ENCODE measurements at places on chromosomes 12 and 14.

GRCh38 chr12:93223440-93224426, 154.0 kb upstream of the NUDT4 start:
- DNase-seq: no peak

DNA sequence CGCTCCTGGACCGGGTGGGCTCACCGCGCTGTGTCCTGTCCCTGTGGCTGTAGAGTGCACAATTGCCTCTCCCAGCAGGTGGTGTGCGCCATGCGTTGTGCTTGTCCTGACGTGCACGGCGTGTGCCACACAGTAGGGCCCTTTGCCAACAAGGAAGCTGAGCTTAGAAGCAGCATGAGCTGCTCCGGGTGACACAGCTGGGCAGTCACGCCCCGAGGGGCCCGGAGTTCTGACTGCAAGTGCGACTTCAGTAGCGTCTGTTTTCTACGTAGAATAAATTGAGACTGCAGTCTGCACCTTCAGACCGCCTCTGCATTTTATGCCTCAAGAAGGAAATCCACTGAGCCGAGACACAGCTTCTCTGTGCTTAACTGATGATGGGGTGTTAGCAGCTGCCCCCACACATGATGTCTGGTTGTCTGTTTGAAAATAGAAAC, 81.6 kb downstream of the ADGRD1 start:
- no peak for DNase-seq

- DNase-seq: no peak
Measured at GRCh38 chr12:24780697-24781368, 168.1 kb downstream of the BCAT1 start.

DNA sequence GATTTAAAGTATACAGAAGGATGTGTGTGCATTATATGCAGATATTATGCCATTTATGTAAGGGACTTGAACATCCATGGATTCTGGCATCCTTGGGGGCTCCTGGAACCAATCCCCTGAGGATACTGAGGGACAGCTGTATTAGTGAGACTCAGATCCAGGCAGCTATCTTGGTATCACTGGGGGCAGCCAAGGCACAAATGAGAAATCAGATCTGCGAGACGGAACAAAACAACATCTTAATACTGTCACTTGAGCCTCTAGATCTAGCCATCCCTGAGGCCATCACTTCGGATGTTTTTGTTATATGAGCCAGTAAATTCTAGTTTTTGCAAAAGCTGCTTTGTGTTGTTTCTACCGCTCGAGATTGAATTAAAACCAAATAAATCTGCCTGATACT, 175.1 kb upstream of the SFSWAP start:
- no peak for DNase-seq

GRCh38 chr12:80617733-80618132, 89.7 kb upstream of the MYF6 start:
- no peak for DNase-seq

- DNase-seq: no peak
Measured at GRCh38 chr12:105804591-105805265, 334.0 kb downstream of the NUAK1 start.

DNA sequence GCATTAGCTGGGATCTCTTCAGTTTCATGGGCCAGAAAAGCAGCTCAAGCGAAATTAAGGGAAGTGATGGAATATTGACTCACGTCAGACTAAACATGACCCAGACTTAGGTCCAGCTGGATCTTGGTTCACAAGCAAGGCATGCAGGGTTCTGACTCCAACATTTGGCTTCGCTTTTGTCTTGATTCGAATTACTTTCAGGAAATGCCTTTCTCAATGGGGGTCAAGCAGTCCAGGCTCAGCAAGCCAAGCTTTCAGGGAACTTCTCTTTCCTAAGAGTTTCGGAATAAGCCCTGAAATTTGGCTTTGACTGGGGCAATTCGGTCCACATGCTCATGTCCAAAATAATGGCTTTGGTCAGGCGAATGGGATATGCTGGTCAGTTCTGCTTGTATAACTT, 678.7 kb upstream of the TMEM132C start:
- DNase-seq: no peak

- DNase-seq: no peak
Measured at GRCh38 chr12:50562520-50563433, 58.0 kb downstream of the DIP2B start.

DNA sequence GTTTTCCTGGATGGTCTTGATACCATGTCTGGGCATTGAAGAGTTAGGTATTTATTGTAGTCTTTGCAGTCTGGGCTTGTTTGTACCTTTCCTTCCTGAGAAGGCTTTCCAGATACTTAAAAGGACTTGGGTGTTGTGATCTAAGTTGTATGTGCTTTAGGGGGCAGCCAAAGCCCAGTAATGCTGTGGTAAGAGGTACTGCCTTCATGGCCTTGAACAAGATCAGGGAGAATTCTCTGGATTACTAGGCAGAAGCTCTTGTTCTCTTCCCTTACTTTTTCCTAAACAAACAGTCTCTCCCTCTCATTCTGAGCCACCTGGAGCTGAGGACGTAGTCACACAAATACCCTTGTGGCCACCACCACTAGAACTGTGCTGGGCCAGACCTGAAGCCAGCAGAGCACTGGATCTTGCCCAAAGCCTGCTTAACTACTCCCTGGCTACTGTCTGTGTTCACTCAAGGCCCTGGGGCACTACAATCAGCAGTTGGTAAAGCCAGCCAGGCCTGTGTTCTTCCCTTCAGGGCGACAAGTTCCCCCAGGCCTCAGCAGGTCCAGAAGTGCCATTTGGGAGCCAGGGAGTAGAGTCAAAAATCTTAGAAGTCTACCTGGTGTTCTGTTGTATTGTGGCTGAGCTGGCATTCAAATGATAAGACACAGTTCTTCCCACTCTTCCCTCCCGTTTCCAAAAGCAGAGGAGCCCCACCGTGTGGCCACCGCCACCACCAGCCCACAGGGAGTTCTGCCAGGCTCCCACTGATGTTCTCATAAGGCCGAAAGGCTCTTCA, 11.4 kb downstream of the PRORP start:
- DNase-seq: no peak

- DNase-seq: no peak
Measured at GRCh38 chr14:100629696-100630095, 42.5 kb upstream of the BEGAIN start.

DNA sequence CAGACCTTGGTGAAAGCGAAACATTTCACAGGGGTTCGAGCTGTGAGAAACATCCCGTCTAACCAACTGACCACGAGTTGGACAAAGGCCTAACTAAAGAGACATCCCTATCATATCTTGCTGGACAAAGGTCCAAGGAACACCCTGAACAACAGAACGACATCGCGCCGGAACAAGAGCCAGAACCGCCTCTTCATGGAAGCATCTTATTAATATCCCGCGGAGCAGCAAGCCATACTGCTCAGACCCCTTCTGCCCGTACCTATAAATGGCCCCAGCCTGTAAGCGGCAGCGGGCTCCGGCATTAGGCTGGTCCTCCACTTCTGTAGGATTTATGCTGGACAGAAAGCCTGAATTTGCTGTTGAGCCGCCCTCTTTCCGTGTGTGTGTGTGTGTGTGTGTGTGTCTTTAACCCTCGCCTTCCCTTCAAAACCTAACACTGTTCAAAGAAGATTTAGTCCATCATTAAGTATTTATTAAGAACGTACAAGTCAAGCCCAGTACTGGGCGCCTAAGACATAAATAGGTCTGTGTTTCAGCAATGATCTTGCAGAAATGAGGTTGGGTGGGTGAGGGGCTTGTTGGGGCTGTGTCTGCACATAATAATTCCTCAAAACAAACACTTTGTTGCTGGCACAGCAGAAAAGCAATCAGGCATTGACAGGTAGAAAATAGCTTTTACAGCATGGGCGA, 1.9 kb downstream of the SLC6A15 start:
- DNase-seq: no peak

DNA sequence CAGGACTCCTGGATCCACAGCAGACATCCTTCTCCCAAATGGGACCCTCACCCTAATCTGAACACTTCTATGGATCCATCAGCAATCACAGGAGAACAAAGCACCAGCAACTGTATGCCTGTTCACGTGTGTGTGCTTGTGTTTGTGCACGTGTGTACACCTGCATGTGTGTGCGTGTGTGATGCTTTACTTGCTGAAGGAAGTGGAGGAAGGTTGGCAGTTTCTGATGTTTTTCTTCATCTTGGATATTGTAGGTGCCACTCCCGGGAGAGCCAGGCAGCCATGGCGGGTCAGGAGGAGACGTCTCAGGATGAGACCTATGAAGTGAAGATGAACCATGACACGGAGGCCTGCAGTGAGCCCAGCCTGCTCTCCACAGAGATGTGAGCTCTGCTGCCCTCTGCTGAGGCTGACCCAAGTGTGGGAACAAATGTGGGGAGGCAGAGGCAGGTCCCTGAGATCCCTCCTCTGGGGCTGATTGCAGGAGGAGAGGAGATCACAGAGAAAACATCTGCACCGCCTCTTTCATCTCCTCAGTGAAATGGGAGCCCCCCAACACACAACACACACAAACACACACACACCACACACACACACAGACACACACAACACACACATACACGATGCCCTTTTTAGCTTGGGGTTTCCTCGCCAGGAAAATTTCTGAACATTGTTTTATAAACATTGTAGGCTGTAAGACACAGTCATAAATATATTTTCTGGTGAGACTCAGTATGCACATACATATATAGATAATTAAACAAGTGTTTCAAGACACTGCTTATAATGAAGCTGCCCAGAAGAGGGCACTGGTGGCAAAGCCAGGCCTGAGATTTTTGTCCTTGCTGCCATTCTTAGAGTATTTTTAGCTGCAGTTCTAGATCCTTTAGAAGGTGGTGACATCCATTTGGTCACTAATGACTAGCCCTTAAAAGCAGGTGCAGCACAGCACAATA, 112.2 kb upstream of the FKBP4 start:
- DNase-seq: peak; percentile 50

DNA sequence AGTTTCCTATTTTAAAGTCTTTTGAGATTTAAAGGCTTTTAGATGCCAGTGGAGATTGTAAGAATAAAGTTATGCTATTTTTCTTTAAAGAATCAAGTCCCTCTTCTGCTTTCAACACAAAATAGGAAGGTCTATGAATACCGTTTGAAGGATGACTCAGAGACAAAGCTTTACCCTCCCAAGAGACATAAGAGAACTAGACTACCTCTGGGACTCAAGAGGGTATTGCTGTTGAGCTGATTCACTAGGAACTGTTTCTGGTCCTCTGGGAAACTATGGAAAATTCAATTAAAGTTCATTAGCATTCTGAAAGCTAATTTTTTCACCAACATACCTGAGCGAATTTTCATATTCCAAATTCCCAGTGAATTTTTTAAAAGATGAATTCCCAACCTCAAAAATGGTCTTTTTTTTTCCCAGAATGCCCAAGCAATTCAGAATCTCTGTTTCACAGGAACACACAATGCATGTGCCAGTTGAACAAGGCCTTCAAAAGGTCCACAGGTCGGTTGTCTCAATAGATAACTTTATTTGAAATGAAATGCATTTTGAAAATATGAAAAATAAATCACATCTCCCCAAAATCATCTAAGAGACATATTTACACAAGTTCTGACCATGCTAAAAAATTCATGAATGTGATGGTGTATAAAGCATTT, 6.5 kb downstream of the PHLDA1 start:
- no peak for DNase-seq

DNA sequence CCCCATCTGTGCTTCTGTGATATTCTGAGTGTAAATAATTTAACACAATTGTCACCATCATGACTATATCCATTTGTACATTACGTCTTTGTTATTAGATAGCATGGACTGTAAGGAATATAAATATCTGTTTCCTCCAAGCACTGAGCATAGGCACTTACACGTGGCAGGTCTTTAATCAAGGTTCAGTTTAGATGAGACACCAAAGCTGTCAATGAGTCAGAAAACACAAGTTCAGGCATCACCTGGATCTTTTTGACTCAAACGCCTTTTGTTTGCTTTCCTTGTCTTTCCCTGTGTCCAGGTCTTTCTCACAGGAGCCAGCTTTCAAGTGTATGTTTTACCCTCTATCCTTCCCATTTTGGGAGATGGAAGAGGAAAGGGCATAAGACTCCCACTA, 163.2 kb upstream of the CCDC198 start:
- no peak for DNase-seq

GRCh38 chr14:56686416-56686815, 106.8 kb downstream of the TMEM260 start:
- no peak for DNase-seq

GRCh38 chr14:77406718-77407117, 16.6 kb downstream of the NOXRED1 start:
- no peak for DNase-seq

- DNase-seq: no peak
Measured at GRCh38 chr12:38402811-38403210, 86.2 kb downstream of the ALG10B start.
